Cerebellar cortex (tissue), 1 donor: ENCODE measurements at places on chromosomes 1 and 21.

- DNase-seq: no peak
Observed at GRCh38 chr1:119721896-119722295, 10.2 kb downstream of the PHGDH start.

DNA sequence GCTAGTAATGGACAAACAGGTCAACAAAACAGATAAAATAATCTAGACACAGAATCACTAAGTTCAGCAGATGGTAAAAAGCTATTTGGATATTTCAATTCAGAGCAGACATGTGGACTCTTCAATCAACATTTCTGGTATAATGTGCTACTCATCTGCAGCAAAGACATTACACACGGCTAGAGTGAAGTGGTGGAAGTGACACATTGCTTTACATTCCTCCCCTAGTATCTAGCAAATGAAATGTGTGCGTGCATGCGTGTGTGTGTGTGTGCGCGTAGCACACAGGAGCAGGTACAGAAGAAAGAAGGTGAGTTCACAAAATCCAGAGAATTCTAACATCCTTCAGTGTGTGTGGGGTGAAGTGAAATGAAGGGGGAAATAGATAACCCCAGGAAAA is 8.3 kb downstream of the AHCTF1 start:
- no peak for DNase-seq

GRCh38 chr1:169240449-169241232 is 127.0 kb downstream of the NME7 start:
- DNase-seq: no peak

- DNase-seq: no peak
Observed at GRCh38 chr1:41728403-41729202, 190.1 kb downstream of the HIVEP3 start.

GRCh38 chr1:225468270-225469020 is 40.6 kb upstream of the LBR start:
- DNase-seq: no peak

DNA sequence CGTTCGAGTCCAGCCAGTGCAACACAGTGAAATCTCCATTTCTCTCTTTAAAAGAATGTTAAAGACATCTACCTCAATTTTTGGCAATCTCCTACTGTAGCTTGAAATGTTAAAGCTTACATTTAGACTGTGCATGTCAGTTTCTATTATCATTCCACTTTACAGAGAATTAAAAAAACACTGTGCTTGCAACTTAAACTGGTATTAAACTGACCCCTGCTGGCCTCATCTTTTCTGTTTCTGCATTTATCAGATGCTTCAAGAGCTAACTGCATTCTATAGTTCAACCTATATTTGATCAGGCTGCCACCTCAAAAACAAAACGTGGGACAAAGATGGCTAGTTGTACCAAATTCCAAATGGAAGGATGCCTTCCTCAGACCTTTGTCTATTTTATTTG is 226.5 kb downstream of the SMYD3 start:
- DNase-seq: peak; percentile 42

DNA sequence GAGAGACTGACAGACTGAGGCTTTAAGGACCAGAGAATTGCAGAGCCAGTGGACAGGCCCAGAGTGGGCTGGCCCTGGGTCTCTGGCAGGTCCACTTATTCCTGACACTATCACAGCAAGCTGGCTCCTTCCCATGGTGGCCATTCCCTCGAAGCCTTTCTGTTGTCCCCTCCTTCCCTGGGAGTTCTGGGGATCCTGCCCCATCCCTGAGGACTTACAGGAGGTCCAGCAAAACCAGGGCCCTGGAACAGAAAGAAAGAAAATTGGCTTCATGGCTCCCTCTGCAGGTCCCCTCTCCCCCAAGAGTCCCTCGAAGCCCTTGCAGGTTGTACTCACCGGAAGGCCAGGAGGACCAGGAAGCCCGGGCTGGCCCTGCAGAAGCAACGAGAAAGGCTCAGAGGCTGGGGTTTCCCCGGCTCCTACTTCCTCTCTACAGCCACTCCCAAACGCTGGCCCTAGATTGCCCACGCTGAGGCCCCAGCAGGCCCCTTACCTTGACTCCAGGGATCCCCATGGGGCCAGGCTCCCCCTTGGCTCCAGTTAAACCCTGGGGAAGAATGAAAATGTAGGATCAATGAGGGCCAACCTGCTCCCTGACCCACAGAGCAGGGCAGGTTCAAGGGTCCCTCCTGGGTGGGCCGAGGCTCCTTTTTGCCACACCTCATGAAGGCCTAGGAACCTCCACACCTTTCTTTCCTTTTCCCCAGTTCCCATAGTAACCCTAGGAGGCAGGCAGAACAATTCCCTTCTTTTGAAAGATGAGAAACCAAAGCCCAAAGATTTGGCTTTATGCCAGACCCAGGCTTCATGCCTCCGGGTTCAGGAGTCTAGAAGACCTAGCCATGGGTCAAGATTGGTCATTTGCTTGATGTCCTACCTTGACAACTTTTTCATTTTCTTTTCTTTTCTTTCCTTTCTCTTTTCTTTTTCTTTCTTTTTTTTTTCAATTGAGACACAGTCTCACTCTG is 4.6 kb downstream of the COL9A2 start:
- no peak for DNase-seq

GRCh38 chr21:45140346-45140940 is 66.1 kb downstream of the ADARB1 start:
- peak; percentile 91 for DNase-seq

- no peak for DNase-seq
Observed at GRCh38 chr1:205878026-205878425, 28.1 kb upstream of the PM20D1 start.

- DNase-seq: no peak
Observed at GRCh38 chr1:39652554-39652953, 13.1 kb upstream of the HEYL start.
